ENCODE measurements at places on chromosomes 16 and 17.

- peak; percentile 91 for DNase-seq
These were observed at the start of gene KCNJ2 for GRCh38 chr17:70168977-70169708. KCNJ2 (plus strand) TSS chr17:70169532; CDS start chr17:70175040, 5,508 bp downstream.

- no peak for DNase-seq
These were observed 15.5 kb upstream of the MARVELD3 start for GRCh38 chr16:71610447-71610846.

DNA sequence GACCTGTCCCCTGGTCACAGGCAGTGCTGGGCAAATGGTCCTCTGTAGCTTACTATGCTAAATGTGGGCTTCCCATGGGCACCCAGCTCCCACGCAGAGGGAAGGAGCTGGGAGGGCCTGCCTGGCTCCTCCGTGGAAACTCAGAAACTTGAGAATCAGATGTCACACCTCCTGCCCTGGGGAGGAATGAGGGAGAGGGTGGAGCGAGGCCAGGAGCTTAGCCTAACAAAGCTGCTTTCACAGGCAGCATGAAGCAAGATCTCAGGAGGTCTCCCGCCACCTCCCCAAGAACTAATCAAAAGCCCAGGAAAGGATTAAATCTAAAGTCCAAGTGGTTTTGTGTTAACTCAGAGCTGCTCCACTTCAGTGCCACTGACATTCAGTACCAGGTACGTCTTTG, 33.6 kb upstream of the XYLT2 start:
- no peak for DNase-seq

DNA sequence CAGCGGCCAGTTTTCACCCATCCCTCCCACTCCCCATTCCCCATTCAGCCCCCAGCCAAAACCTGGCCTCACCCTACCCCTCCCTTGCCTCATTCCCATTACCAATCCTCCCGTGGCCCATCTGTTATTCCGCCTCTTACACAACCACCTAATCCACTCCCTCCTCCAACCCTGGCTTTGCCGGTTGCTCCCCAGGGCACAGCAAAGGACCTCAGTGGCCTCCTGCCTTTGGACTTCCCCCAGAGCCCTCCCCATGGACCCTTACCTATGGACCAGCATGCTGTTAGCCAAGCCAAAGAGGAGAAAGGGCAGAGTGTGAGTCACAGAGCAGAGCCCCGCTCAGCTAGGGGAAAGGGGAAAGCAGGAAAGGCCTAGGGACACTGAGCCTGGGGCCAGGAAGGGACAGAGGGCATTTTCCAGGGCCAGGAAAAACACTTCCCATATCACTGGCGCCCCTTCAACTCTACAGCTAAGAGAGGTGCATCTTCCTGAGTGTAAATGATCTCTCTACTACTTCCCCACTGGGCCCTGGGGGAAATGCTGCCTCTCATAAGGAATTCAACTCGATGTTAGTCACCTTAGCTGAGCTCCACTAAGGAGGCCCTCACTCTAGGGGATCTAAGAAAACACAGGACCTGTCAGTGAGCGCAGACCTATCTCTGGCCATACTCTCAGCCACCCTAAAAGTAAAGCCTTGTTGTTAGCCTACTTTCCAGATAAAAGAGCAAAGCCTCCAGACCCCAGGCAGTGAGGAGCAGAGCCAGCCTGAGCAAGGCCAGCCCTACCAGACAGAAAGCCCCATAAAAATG, 10.6 kb downstream of the PEMT start:
- DNase-seq, result no peak

GRCh38 chr17:1606352-1606985, 22.2 kb downstream of the SLC43A2 start:
- no peak for DNase-seq

DNA sequence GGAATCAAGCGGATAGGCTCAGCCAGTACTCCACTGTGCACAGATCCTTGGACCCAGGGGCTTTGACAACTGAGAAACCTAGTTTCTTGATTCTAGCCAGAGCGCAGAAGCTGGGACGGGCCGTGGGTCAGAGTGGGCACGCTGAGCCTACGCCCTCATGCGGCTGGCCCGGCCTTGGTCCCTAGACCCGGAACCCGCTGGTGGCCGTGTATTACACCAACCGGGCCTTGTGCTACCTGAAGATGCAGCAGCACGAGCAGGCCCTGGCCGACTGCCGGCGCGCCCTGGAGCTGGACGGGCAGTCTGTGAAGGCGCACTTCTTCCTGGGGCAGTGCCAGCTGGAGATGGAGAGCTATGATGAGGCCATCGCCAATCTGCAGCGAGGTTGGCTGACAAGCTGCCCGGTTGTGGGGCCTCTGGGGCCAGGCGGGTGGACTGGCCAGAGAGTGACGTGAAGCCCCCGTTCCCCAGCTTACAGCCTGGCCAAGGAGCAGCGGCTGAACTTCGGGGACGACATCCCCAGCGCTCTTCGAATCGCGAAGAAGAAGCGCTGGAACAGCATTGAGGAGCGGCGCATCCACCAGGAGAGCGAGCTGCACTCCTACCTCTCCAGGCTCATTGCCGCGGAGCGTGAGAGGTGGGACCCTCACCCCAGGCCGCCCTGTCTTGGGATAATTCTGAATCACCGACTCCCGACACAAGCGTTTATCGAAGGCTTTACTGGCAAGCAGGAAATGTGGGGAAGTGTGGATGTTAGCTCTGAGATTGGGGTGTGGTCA, 946 bp downstream of the STUB1 start:
- DNase-seq, result no peak

DNA sequence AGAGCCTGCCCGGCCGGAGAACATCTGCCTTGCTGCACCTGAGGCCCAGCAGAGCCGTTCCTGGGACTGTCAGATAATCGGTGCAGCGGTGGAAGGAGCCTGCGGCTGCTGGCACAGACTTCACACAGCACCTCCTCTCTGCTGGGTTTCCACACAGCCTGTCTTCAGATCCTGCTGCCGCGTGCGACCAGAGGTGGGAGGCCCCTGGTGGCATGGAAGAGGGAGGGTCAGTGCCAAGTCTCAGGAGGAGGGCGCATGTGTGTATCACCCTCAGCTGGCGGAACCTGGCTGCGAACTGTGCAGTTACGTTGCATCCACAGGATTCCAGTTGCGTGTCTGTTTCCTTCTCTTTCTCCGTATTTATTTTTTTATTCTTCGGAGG, 3.3 kb downstream of the CDK5R1 start:
- no peak for DNase-seq

DNA sequence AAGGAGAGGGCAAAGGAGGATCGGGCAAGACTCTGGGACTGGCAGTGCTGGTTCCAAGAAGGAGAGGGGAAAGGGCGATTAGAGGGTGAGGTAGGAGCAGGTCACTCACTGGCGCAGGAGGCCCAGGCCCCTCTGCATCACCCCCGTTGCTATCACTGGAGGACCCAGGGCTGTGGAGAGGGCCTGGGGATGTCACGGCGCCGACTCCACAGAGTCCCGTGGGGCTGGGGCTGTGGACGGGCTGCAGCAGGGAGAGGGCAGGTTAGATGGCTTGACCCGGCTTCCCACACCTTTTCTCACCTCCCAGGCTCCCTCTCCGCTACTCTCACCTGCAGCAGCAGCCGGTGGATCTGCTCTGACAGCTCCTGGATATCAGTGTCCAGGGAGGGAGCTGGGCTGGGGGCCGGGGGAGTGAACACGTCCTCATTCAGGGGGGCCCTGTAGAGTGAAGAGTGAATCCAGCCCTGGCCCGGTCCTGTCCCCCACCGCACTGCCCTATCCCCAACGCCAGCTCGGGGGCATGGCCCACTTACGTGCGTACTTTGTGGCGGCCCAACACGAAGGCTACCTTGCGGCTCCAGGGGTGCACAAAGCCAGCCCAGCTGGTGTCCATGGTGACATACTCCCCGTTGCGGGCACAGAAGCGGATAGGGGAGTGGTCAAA, 4.9 kb downstream of the PER1 start:
- DNase-seq, result no peak

- DNase-seq, result no peak
These were observed 45.1 kb downstream of the CMTM4 start for GRCh38 chr16:66651474-66651765.

DNA sequence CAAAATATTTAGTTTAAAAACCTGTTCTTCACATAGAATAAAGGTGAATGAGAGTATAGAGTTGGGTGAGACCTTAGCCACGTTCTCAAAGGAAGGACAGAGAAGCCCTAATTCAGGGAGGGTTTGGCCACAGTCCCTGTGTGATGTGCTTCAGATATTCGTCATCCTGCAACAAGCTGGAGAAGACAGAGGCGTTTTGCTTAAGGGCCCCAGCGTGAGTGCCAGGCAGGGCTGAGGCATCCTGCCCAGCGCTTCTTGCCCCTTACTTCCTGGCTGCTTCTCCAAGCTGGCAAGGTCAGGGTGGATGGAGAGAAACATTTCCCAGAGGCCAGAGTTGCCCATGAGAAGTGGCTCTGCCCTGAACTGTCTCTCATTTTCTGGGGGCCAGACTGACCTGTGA, 46.9 kb downstream of the AXIN2 start:
- DNase-seq, result peak; percentile 84

DNA sequence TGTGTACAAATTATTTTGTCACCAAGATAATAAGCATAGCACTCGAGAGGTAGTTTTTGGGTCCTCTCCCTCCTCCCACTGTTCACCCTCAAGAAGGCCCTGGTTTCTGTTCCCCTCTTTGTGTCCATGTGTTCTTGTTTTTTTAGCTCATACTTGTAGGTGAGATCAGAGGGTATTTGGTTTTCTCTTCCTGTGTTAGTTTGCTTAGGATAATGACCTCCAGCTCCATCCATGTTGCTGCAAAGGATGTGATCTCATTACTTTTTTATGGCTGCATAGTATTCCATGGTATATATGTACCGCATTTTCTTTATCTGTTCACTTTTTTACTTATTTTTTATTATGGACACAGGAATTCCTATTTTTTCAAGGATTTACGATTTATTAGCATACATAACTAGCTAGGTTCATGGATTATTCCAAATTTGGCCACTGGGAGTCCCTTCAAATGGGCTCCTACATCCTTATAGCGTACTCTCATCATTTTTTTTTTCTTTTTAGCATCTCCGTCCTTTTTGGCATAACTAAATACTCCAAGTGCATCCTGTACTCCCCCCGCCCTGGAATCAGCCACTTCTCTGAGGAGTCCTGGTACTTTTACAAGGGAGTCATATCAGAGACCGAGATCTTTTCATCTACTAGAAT, 7.3 kb downstream of the TADA2A start:
- no peak for DNase-seq

DNA sequence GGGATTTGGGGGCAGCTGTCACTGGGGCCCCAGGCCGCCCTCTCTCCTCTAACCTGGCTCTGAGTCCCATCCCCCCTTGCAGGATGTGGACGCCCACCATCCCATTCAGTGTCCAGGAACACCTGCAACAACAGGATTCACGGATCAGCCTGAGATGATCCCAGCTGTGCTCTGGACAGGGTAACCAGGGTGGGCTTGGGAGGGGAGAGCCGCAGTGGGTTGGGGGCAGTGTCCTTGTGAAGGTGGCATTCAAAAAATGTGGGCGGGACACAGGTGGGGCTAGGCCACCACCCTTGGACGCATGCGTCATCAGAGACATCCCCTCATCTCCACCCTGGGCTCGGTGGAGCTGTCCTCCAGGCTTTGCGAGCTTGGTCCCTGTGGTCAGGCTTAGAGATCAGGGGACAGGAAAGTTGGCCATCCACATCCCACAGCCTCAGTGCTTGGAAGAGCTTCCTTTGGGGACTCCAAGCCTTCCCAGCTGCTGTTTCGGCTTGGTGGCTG, 19.1 kb downstream of the DEXI start:
- DNase-seq, result no peak

- DNase-seq, result peak; percentile 17
These were observed 114.0 kb downstream of the FTO start for GRCh38 chr16:53817812-53818550.

Data from AG08395 (cell line).